Stimulated activated CD8-positive, alpha-beta memory T cell treated with anti-CD3 and anti-CD28 coated beads, Interleukin-4, amount 100 ng/mL, for 4 hours (primary cell): ENCODE measurements at places on chromosomes 5 and 9.

- no peak for DNase-seq
Measured at GRCh38 chr5:174688441-174689354, 35.7 kb upstream of the MSX2 start.

DNA sequence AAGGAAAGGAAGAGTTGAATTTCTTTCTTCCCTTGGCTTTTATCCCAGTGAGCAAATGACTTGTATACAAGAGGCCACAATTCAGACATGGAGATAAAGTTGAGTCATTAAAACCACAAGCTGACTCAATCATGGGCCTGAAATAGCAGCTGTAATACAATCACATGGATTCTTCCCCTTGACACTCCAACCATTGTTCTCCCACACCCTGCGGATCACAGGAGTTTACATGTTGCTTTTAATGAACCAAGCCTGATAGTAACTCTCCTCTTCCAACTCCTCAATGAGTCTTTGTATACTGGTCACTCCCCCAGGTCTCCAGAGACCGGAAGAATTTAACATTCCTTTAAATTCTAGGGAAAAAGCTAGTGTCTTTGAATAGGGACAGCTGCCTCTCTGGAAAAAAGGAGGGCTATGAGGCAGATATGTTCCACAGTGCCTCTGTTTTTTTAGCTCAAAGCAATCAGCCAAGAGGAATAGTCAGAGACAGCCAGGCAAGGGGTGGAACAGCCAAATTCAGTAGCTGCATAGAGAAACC, 32.4 kb downstream of the PCDHGC5 start:
- DNase-seq, result no peak

DNA sequence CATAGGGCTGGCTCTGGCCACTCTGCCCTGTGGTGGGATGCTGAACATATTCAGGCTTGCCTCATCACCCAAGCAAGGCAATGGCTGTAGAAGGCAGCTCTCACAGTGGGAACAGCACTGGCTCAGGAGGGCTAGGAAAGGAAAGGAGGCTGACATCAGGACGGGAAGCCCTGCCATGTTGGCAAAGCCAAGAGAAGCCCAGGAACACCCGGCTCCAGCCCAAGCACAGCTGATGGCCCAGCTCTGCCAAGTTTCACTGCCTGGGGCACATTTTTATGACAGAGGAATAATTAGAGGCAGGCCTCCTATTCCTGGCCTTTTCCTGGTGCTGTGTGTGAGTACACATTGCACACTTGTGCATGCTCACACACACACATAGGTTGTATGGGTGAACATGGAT, 163.6 kb upstream of the SMIM23 start:
- no peak for DNase-seq

DNA sequence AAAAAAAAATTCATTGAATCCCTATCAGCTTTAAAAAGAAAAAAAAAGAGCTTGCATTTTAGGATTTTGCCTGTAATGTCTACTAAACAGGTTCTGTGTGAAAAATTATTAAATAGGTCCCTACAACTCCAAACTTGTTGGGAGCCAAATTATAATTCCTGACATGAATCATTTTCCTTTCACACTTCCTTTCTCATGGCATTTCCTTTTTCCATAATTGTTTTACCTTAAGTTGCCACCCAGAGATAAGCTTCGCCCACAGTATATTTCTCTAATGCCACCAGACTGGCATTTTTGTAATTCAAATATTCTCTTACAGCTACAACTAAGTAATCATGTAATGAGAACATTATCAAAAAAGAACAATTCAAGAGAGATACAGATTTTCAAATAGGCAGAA, 348.8 kb downstream of the EFNA5 start:
- no peak for DNase-seq

DNA sequence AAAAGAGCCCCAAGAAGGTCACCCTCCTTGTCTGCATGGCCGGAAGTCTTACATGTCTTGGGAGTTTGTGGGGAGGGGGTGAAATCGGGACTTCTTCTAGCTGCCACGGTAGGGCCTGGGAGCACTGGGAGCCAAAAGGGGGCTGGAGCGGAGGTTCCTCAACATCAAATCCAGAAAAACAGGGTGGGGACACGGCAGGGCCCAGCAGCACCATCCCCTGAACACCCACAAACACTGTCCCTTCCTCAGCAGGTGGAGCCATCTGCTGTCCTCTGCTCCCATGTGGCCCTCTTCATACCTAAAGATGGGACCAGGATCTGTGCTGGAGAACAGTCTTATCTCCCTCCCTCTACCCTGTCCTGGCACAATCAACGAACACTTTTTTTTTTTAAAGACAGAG, 2.7 kb downstream of the TERT start:
- DNase-seq, result no peak

GRCh38 chr9:32606811-32607210, 28.7 kb downstream of the TAF1L start:
- DNase-seq, result no peak

GRCh38 chr9:112059145-112059965, 115.7 kb downstream of the SUSD1 start:
- no peak for DNase-seq

GRCh38 chr5:124628721-124629596, 117.5 kb downstream of the ZNF608 start:
- DNase-seq, result no peak

DNA sequence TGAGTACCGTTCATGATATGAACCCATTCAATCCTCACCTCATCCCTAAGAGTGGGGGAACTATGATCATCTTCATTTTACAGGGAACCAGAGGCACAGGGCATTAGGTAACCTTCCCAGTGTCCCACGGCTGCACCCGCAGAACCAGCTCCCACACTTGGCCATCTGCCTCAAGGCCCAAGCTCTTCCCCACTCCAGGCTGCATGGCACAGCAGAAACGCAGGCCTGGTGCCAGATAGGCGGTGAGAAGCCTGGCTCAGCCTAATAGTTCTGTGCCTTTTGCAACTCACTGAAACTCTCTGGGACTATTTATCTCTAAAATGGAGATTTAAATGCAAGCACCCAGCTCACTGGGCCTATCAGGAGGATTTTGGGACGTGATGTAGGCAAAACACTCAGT, 90.8 kb upstream of the ZNF618 start:
- no peak for DNase-seq

DNA sequence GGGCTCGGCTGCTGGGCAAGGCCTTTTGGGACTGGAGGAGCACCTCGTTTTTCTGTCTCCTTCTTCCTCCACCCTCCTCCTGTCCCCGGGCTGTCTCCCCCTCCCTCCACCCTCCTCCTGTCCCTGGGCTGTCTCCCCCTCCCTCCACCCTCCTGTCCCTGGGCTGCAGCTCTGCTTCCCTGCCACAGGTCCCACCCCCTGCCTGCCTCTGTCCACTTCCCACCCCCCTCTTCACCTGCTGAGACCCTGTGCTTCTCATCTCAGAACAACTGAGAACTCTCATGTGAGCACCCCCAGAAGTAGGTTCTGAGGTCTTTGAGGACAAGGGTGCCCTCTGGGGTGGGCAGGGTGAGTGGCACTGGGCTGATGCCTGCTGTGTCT, 5.8 kb upstream of the TOR4A start:
- no peak for DNase-seq

- DNase-seq, result no peak
Measured at GRCh38 chr5:4572311-4573100, 567.6 kb upstream of the ADAMTS16 start.

GRCh38 chr9:94860678-94861588, 134.4 kb downstream of the AOPEP start:
- peak; percentile 21 for DNase-seq

DNA sequence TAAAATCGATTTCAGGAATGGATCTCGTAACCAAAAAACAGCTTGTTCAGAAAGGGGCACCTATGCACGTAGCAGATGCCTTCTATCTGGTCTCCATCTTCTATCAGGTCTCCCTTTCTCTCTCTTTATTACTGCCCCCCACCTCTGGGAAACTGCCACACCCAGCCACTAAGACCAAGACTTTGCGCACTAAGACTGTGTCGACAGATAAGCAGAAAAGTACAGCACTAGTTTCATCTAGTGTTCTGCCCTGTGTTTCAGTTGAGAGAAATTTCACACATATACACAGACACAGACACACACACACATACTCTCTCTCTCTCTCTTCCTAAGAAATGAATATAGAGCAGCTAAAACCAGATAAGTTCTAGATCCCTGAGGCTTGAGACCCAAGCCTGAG, 210.1 kb upstream of the MAP3K1 start:
- DNase-seq, result no peak

GRCh38 chr5:39371367-39371635, 7.0 kb upstream of the C9 start:
- DNase-seq, result no peak

- DNase-seq, result no peak
Measured at GRCh38 chr5:80711938-80712337, 57.2 kb upstream of the DHFR start.

- no peak for DNase-seq
Measured at GRCh38 chr9:129362287-129363000, 184.4 kb upstream of the IER5L start.

DNA sequence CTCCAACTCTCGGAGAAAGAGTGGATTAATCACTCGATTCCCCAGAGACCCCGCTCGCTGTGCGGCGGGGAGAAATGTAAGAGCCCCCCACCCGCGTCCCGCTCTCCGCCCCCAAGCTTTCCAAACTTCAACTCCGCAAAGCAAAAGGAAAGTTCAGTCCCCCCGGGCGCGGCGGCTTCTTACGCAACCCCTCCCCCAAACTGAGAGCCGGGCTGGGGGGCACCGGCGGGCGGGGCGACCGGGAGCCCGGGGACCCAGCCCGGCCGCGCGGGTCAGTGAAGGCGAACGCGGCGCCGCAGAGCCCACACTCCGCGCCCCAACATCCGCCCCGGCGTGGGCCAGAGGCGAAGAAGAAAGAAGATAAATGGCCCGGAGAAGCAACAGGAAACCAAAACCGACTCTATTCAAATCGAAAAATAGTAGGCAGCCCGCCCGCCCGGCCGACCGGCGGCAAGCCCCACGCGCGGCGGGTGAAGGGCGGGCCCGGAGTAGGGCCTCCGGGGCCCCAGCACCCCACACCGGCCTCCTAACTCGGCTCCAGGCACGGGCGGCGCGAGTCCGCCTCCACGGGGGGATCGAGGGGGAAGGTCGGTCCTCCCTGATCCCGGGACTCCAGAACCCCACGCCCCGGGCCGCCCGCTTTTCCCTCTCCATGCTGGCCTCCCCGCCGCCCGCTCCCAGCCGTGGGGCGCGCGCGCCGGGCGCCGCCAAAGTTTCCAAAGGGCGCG, 720 bp downstream of the NOTCH1 start:
- no peak for DNase-seq

GRCh38 chr9:31445960-31446359, 938.5 kb upstream of the ACO1 start:
- no peak for DNase-seq

DNA sequence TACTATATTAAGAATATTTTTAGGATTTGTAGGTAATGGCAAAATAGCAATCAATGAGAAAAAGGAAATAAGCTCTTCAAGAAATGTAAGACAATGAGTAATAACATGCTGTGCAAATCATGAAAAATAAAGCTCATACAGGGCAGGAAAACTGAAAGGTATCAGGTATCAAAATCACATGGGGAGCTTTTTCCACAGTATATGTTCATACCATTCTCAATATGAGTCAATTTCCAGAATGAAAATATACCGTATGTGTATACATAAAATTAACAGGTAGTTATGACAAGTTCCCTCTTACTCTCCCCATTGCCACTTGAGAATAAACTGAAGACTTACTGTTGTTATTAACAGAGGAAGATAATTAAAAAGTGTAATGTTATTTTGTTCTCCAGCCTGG, 35.9 kb downstream of the EFCAB9 start:
- no peak for DNase-seq

DNA sequence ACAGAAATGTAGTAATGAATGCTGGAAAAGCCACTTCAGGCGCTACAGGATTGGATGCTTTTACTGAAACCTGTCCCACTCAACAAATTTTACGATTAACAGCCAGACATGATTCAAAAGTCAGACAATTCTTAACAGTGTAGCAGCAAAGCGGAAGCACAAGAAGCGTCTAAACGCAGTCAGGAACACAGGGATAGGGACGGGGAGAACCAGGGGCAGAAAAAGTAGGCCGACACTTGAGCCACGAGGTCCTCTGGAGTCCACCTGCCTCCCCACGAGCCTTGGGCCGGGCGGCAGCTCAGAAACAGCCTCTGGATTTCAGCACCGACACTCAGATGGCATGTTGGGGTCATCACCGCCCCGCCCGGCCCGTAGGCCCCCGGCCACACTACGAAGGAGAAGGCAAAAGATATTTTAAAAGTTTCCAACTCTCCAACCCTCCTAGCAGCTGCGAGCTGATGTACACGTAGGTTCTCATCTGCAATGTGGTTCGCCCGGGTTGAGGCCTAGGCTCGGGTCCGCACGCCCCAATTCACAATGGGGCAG, 615 bp downstream of the RACK1 start:
- DNase-seq, result no peak

DNA sequence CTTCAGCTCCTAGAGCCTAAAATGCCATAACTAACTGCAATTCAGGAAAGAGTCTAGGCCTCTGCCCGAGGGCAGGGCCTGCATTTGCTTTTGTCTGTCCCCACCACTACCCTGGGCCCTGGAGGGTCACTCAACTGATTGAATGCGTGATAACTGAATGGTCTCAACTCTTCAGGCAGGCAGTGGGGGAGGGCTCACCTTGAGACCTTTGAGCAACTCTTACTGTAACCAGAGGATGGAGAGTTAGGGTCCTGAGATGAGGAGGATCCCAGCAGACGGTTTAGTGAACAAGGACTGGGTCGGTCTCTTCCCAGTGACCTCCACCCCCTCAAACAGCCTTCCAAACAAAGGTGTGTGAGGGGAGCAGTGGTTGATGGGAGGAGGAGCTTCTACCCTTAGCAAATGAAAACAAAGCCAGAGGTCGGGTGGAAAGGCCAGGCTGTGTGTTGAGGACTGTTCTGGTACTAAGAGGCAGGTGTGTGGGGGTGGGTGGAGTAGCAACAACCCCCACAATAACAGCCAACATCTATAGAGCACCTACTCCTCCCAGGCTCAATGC, 59.4 kb downstream of the CXXC5 start:
- no peak for DNase-seq

GRCh38 chr9:92820964-92821363, 56.3 kb upstream of the BICD2 start:
- no peak for DNase-seq

GRCh38 chr5:154200221-154200620, 9.7 kb downstream of the GALNT10 start:
- DNase-seq, result no peak

DNA sequence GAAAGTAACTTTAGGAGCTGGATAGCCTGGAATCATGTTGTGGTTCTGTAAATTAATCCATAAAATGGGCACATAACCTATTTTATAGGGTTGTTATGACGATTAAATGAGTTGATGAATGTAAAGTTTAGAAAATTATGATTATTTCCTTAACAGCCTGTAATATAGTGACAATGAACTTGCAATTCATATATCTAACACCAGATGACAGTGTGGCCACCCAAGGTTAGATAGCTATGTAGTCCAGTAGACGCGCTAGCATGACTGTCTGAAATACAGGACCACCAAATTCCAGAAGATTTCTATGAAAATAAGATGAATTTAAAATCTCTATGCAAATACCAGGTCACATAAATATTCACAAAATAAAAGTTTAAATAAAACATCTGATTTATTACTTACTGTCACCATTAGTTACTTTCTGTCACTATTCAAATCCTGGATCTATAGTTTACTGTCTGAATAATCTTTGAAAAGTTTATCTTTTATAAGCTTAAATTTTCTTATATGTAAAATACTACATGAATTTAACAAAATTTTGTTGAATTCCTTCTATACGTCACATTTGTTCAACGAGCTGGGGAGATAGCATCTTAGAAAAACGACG, 26.1 kb upstream of the MACIR start:
- no peak for DNase-seq
